ENCODE measurements at places on chromosomes 5 and 9. TPM values are rescaled to one million over a fixed set of nuclear protein-coding genes. Genes with fewer than 3 reads are reported as not detected.

GPR150 gene
- 0.13 TPM for total RNA-seq

GMCL2 gene
- not detected for total RNA-seq

TRPM3 gene
- 10.9 TPM for total RNA-seq

SPRY4 gene
- 16.5 TPM for total RNA-seq

CCL27 gene
- total RNA-seq = not detected

LCN12 gene
- total RNA-seq = 0.37 TPM

SERF1A gene
- total RNA-seq = 1.7 TPM

PCDHA12 gene
- total RNA-seq = 0.06 TPM

RALGDS gene
- total RNA-seq = 13.4 TPM

ZBED3 gene
- 0.81 TPM for total RNA-seq

NIM1K gene
- 0.53 TPM for total RNA-seq

ZNF300 gene
- 4.9 TPM for total RNA-seq

LECT2 gene
- total RNA-seq = not detected

GPR151 gene
- not detected for total RNA-seq

CRB2 gene
- total RNA-seq = not detected

GABRP gene
- not detected for total RNA-seq

NUP155 gene
- 30.9 TPM for total RNA-seq

TXNDC15 gene
- 163 TPM for total RNA-seq

Measured in aortic smooth muscle cell (primary cell).